Astrocyte of the hippocampus (primary cell): ENCODE measurements at places on chromosomes 16 and 17.

DNA sequence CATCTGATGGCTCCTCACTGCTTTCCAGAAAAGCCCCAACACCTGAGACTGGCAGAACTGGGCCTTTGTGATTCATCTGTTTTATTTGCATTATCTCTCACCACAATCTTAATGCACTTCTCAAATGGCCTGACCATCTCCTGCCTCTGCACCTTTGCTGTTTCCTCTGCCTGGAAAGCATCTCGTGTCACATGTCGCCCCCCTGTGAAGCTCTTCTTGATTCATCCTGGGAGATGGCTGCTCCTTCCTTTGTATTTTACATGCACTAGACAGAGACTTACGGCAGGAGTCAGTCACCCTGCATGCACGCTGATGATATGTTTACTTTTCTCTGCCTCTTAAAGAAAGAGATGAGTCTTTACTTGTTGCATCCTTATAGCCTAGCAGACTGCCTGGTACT is 30.0 kb downstream of the HNF1B start:
- DNase-seq, result no peak

- DNase-seq, result no peak
Observed at GRCh38 chr17:9007052-9007714, 14.1 kb upstream of the NTN1 start.

GRCh38 chr17:80063830-80064585 is 27.6 kb downstream of the CCDC40 start:
- DNase-seq, result peak; percentile 84

DNA sequence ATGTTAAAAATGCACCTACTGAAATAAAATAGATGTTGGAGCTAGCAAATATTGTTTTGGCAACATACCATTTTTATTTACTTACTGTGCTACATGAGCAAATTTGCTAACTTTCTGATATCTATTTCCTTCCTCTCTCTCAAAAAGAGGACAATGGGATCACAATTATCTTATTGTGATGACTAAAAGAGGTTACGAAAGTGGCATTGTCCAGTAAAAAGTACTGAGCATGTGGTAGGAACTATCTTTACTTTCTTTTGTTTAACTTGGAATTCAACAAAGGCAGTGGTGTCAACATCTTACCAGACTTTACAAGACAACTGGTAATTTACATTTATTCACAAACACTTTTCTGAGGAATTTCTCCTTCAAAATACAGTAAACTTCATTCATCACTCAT is 1542.6 kb upstream of the CDH8 start:
- DNase-seq, result no peak

GRCh38 chr17:47735139-47735464 is 2.1 kb downstream of the TBX21 start:
- DNase-seq, result no peak

DNA sequence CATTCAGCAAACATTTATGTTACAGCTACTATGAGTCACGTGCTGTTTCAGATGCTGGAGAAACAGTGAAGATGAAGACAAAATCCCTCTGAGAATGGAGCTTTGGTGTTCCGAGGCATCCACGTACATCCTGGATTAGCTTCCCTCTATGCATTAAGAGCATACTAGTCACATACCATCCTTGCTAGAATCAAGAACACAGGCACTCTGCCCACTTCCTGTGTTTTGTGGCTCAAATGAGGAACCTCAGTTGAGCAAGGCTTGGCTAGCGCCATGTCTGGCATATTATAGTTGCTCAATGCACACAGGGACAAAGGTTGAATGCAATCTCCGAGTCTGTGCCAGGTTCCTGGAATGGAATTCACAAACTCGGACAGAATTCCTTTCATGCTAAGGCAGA is 297.5 kb downstream of the XYLT1 start:
- DNase-seq, result peak; percentile 52

- DNase-seq, result no peak
Observed at GRCh38 chr17:75959051-75959838, 18.4 kb upstream of the FBF1 start.

DNA sequence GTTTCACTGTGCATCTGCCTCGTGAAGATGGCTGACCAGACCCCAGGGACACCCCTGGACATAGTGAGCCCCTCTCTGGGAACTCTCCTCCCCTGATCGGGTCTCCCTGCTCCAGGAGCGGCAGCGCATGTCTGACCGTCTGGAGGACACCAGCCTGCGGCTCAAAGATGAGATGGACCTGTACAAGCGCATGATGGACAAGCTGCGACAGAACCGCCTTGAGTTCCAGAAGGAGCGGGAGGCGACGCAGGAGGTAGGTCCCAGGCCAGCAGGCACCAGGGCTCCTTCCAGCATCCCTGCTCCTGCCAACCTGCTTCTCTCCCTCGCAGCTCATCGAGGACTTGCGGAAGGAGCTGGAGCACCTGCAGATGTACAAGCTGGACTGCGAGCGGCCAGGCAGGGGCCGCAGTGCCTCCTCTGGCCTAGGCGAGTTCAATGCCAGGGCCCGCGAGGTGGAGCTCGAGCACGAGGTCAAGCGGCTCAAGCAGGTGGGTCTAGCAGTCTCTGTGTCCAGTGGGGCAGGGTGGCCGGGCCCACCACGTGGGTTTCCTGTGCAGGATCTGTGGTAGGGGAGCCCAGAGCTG is 136.9 kb downstream of the RAB11FIP4 start:
- no peak for DNase-seq

GRCh38 chr16:4011225-4011939 is 104.9 kb downstream of the ADCY9 start:
- DNase-seq, result no peak

- DNase-seq, result peak; percentile 28
Observed at GRCh38 chr16:72247821-72248253, 75.9 kb upstream of the PMFBP1 start.

DNA sequence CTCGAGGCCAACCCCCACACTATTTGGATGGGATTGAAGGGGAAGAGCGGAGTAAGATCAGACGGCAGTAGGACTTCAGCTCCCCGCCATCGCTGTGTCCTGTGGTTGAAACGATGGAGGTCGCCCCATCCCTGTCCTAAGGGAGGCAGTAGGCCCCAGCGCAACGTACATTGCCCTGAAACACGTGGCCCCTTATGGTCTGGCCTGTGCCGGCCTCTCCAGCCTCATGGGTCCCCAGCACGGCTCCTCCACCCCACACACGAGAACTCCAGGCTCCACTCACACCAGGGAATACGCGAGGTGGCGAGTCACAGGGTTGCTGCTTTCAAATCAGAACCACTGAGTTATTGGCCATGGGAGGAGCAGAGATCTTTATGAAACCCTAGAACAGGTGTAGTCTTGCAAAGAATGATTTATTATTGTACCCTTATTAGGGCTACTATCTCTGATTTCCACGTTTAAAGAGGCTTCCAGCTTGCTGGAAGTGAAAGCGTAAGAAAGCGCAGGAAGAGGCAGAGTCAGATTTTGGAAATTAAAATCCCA is 669 bp upstream of the DCTPP1 start:
- no peak for DNase-seq

GRCh38 chr16:3454631-3455147 is 11.2 kb downstream of the NAA60 start:
- no peak for DNase-seq

- peak; percentile 69 for DNase-seq
Observed at GRCh38 chr17:67779098-67779672, 46.1 kb upstream of the BPTF start.

- no peak for DNase-seq
Observed at GRCh38 chr17:41613277-41614082, 913 bp upstream of the KRT16 start.
